ENCODE measurements at places on chromosomes 7 and 10.

DNA sequence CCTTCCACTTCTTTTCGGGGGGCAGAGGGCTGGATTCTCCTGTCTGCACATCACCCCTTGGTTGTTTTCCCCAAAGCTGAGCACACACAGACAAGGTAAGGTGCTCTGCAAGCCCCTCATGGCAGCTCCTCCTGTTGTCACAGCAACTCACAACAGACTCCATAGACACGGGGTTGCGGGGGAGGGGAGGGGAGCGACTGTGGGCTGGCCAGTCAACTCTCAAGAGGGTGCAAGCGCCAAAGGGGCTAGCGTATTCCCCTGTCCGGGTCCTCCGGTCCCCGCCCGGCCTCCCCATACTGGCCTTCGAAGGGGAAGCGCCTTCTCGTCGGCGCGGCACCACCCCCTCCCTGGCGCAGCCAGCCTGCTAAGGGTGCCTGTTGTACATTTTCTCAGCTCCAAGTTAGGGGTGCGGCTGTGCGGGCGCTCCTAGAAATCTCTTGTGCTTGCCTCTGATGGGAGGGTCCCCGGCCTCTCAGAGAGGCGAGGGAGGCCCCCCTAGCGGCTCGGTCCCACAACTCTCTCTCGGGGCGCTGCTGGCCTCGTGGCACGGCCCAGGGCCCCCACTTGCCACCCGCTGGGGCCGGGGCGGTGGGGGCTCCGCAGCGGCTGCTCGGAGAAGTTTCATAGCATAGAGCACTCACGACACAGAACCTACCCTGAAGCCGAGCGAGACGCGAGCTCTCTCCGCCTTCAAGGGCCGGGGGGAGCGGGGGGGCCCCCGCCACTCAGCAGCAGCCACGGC is 498 bp downstream of the RHOBTB1 start:
- DNase-seq = peak; percentile 62

- DNase-seq = no peak
These were observed 142.8 kb downstream of the SLIT1 start for GRCh38 chr10:97042716-97043562.

GRCh38 chr10:42684517-42684916 is 46.1 kb upstream of the ZNF33B start:
- no peak for DNase-seq

GRCh38 chr10:68870061-68870460 is 31.1 kb upstream of the DDX50 start:
- DNase-seq = no peak

- no peak for DNase-seq
These were observed 111.2 kb upstream of the KIF5B start for GRCh38 chr10:32167450-32167849.

- DNase-seq = no peak
These were observed 39.3 kb downstream of the UBE3C start for GRCh38 chr7:157177983-157178381.

- no peak for DNase-seq
These were observed at the start of gene SFXN2 for GRCh38 chr10:102714621-102715455. SFXN2 (plus strand) TSS chr10:102714636; CDS start chr10:102726637, 12,001 bp downstream.

- DNase-seq = peak; percentile 87
These were observed 151.7 kb downstream of the RTKN2 start for GRCh38 chr10:62116896-62117295.

GRCh38 chr10:97332591-97333350 is 1.8 kb downstream of the FRAT2 start:
- DNase-seq = no peak

- no peak for DNase-seq
These were observed 93.4 kb downstream of the GPR26 start for GRCh38 chr10:123759501-123760031.

DNA sequence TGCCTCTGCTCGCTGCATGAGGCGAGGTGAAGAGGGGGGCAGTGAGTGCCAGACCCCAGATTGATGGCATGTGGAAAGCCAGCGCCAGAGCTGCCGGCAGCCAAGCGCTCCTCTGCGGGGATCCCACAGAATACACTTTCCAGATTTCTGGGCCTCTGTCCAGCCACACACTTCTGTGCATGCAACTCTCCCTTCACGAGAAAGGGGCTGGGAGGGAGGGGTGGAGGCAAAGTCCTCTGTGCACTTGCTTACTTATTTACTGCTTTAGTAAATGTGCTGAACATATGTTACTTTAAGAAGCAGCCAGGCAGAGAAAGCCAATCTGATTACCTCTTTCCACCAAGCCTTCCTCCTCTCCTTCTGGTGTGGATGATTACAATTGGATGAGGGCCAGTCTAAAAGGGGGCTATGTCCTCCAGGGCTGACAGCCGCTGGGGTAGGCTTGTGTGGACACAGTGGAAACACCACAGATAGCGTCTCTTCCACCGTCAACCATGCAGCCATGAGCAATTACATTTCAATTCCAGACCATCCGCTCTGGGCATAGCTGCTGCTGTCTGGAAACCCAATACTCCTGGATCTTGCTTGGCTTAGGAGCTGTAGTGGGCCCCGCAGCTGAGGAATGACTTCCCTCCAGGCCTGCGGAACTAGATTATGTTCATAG is 322.8 kb upstream of the ANKRD30A start:
- DNase-seq = no peak

GRCh38 chr7:1192171-1192676 is 32.2 kb upstream of the ZFAND2A start:
- DNase-seq = no peak

DNA sequence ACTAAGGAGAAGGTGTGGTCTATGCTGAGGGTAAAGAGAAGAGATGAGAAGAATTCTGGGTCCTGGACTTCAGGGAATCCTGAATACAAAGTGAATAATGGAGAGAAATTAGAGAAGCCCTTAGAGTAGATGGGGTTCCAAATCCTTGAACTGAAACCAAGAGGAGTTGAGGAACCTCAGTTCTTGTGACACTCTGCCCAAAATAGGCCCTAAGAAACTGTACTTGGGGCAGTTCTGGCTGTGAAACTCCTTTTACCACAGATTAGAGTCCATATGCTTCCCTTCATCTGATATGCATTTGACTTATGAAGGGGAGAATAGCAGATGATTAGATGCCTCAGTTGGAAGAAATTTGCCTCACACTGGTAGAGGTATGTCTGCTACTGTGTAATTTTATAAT is 19.0 kb downstream of the TES start:
- no peak for DNase-seq

- DNase-seq = no peak
These were observed 59.5 kb upstream of the SFMBT2 start for GRCh38 chr10:7470371-7470770.

DNA sequence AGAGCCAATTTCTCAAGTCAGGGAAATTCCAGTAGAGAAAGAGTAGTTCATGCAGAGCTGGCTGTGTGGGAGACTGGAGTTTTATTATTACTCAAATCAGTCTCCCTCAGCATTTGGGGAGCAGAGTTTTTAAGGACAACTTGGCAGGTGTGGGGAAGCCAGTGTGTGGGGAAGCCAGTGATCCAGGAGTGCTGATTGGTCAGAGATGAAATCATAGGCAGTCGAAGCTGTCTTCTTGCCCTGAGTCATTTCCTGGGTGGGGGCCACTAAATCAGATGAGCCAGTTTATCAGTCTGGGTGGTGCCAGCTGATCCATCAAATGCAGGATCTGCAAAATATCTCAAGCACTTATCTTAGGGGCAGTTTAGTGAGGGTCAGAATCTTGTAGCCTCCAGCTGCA is 194.6 kb upstream of the NRG3 start:
- no peak for DNase-seq

- DNase-seq = no peak
These were observed 62.6 kb downstream of the ADK start for GRCh38 chr10:74213571-74214162.

GRCh38 chr7:4270268-4270667 is 411.8 kb upstream of the FOXK1 start:
- DNase-seq = no peak

GRCh38 chr7:116678780-116679179 is 6.8 kb downstream of the MET start:
- DNase-seq = no peak

DNA sequence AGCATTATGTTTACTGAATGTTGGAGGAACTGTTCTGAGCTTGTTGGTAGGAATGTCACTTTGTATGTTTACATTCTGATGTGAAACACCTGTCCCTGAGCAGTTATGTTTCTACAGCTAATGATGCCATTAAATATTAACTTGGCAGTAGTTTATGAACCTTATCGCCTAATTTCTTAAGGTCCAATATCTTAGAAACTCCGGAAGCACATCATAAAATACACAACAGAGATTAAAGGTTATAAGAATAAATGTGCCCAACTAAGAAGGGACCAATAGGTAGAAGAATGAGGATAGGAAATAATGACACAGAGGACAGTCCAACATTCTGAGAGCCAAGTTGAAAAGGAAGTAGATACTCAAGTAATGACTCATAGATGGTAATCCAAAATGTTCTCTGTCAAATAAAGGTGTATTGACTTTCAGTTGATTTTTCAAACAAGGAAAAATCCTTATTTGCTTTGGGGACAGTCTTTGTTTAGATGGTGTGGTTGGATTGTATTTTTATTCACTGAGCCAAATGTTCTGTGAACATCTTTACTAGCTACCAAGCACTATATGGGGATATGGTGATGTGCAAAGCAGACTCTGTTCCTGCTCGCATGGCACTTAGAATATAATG is 31.9 kb downstream of the LCOR start:
- peak; percentile 8 for DNase-seq

DNA sequence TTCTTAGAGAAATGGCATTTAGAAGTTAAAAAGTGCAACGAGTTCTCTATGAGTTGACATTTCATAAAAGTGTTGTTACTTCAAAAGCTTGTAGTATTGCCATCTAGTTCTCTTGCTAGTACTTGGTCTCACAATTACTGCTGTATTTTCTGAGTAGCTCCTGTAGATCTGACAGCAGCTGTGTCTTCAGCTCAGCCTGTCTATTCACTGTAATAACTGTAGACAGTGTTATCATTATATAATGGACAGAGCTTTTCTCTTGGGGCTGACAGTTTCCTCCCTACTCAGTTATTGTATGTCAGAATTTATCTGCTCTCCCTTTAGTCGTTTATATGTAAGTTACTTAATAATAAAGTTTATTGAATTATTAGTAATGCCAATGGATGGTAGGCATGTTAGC is 388.7 kb upstream of the VSTM2A start:
- no peak for DNase-seq

- DNase-seq = no peak
These were observed 199.3 kb downstream of the PRKG1 start for GRCh38 chr10:51273574-51273973.

DNA sequence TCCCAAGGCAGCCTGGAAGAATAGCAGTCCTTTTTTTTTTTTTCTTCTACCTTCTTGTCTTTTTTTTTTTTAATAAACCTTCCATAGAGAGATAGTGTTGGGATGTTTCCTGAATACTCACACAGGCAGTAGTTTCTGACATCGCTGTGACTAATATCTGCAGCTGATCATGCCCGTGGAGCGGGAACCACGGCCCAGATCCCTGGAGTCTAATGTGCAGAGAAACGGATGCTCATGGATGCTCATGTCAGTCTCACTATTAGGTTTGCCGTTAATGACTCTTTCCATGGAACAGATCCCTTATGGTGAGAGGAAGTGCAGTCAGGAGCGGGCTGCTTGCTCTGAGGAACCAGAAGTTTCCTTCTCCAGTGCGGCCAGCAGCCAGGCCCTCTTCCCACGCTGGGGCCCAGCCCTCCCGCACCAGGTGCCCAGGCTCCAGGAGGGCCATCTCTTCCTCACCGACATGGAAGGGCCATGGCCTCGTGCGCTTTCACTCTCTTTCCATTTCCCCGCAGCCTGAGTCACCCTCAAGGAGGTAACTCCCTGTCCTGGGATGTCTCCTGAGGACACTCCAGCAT is 132.5 kb downstream of the WDR37 start:
- no peak for DNase-seq

GRCh38 chr10:30467651-30468338 is 33.8 kb downstream of the MAP3K8 start:
- no peak for DNase-seq

DNA sequence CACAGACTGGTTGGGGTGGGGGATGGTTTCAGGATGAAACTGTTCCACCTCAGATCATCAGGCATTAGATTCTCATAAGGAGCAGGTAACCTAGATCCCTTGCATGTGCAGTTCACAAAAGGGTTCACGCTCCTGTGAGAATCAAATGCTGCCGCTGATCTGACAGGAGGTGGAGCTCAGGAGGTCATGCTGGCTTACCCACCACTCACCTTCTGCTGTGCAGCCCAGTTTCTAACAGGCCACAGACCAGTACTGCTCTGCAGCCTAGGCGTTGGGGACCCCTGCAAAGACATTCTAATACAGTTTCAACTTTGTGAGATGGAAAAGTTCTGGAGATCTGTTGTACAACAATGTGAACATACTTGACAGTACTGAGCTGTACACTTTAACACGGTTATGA is 39.9 kb downstream of the STRA8 start:
- no peak for DNase-seq

DNA sequence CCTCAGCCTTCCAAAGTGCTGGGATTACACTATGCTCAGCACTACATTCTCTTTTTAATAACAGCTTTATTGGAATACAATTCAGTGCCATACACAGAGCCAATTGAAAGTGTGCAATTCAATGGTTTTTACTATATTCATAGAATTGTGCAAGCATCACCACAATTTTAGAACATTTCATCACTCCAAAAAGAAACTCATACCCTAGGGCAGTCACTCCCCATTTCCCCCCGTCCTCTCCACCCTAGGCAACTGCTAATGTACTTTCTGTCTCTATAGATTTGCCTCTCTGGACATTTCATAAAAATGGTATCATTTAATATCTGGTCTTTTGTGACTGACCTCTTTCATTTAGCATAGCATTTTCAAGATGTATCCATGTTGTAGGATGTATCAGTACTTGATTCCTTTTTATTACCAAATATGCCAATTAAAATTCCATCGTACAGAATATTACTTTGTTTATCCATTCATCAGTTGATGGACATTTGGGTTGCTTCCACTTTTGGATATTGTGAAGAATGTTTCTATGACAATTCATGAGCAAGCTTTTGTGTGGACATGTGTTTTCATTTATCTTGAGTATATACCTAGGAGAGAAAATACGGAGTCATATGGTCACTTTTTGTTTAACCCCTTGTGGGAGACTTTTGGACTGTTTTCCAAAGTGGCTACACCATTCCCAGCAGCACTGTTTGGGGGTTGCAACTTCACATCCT is 6.3 kb upstream of the XPNPEP1 start:
- DNase-seq = no peak

DNA sequence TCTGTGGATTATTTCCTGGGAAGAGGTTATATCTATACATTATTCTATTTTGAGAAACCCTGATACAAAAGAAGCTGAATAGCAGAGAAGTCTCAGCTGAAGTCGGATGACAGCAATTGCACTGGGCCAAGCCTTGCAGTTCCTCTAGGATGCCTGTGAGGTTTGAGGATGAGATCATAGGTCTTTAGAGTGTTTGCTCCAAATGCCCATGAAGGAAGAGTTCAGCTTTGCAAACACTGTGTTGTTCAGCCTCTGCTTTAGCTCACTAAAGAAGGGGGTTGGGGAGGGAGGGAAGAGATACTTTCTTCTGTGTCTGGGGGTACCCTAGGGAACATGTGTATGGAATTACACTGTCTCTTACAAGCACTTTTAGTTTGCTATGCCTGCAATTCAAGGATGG is 282.5 kb upstream of the NRP1 start:
- no peak for DNase-seq

GRCh38 chr7:35695473-35695850 is 527 bp upstream of the HERPUD2 start:
- no peak for DNase-seq

GRCh38 chr10:36573246-36573645 is 552.2 kb upstream of the ANKRD30A start:
- DNase-seq = no peak

GRCh38 chr10:23436983-23437382 is 1.9 kb upstream of the OTUD1 start:
- no peak for DNase-seq
